Stimulated activated CD4-positive, alpha-beta T cell treated with anti-CD3 and anti-CD28 coated beads, Interleukin-2, amount 100 ng/mL, for 4 hours (primary cell): ENCODE measurements at places on chromosomes 16 and 17.

DNA sequence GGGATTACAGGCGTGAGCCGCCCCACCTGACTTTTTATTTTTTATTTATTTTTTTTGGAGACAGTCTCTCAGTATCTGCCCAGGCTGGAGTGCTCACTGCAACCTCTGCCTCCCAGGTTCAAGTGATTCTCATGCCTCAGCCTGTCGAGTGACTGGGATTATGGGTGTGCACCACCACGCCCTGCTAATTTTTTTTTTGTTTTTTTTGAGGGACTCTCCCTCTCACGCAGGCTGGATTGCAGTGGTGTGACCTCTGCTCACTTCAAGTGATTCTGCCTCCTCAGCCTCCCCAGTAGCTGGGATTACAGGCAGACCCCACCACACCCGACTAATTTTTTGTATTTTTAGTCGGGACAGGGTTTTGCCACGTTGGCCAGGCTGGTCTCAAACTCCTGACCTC, 7.7 kb downstream of the ZNF207 start:
- no peak for DNase-seq

- DNase-seq = no peak
Observed at GRCh38 chr17:74123350-74123749, 80.1 kb upstream of the RPL38 start.

- DNase-seq = no peak
Observed at GRCh38 chr17:10069301-10069700, 129.1 kb downstream of the GAS7 start.

DNA sequence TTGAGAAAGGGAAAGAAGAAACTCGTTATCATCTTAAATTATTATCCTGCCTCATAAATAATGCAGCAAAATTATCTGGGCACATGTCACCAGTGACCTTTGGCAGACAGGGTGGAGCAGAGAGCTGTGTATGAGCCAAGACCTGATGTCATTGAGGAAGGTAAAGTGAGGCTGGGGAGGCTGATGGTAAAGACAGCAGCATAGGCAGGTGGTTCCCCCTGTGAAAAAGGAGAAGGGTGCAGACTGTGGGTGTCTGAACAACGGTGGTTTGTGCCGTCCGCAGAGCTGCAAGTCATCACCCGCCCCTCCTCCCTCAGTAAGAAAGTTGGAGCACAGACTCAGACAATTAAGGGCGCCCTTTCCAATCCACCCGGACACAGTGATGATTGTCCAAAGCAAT, 30.8 kb upstream of the METTL16 start:
- DNase-seq = no peak
